GM23248 (cell line): ENCODE measurements at places on chromosomes 6 and 20. TPM values are rescaled to one million over a fixed set of nuclear protein-coding genes. Genes with fewer than 3 reads are reported as not detected.

The BMP6 gene
- 1.3 and 2.0 TPM in 2 replicates for polyA plus RNA-seq

The COL21A1 gene
- not detected in 2 replicates for polyA plus RNA-seq

GRCh38 chr6:39314273-39314795 is at the start of gene KCNK17:
Gene KCNK17 (minus strand): TSS chr6:39314419. CDS start chr6:39314320, 99 bp downstream.
- H3K36me3 ChIP-seq = no peaks in the 10 kb centered on the region
- no peaks in the 10 kb centered on the region for H3K4me1 ChIP-seq
- no peak within 1 kb of the TSS for H3K27ac ChIP-seq
- no peak within 1 kb of the TSS for H3K4me3 ChIP-seq
- H3K27me3 ChIP-seq = peaks cover 47% of the 10 kb centered on the region; the same call in 1 of the 2 replicates
- no peak for DNase-seq

DNA sequence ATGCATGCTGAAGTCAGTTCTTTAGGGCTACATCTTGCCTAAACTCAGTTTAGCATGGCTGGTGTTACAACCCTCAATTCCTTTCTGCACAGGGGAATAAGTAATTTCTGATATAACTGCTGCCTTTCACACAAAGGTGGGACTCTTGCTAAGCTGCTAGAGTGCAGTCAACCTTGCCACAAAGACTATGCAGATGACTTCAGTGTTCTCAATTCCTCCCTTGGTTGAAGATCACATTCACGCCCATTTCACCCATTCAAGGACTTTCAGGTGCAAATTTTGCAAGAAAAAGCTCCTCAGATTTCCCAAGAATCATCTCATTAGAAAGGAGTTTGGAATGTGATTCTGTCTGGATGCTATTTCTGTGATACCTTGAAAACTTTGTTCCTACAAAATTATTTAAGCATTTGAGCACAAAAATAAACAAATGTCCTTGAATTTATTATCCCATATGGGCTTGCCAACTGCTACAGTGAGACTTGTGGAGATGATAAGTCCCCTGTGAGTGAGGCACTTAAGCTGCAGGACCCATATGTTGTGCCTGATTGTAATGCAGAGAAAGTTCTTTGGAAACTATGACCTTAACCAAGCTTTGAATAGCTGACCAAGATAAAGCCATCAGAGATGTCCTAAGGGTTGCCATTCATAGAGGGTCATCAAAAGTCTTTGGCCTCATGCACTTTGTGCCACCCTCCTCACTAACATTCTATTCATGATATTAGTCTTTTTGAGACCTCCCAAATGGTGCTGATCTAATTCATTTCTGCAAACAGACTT is 111.8 kb downstream of the PLCB4 start:
- no peak overlapping the region for H3K27ac ChIP-seq
- no peak overlapping the region for H3K4me3 ChIP-seq

The USP49 gene
- 0.70 and 1.2 TPM in 2 replicates for polyA plus RNA-seq

DNA sequence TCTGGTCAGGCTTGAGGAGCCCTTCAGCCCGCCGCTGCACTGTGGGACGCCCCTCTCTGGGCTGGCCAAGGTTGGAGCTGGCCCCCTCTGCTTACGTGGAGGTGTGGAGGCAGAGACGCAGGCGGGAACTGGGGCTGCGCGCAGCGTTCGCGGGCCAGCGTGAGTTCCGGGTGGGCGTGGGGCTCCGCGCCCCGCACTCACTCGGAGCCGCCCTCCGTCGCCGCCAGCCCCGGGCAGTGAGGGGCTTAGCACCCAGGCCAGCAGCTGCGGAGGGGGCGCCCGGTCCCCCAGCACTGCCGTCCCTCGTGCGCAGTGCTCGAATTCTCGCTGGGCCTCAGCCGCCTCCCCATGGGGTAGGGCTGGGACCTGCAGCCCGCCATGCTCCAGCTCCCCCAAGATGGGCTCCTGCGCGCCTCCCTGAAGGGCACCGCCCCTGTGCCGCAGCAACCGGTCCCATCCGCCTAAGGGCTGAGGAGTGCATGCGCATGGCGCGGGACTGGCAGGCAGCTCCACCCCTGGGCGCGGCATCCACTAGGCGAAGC is 695.9 kb downstream of the EPHA7 start:
- H3K36me3 ChIP-seq = no peaks in the 10 kb centered on the region
- no peak overlapping the region for H3K4me3 ChIP-seq
- no peak overlapping the region for H3K27ac ChIP-seq
- H3K4me1 ChIP-seq = no peaks in the 10 kb centered on the region
- H3K27me3 ChIP-seq = no peaks in the 10 kb centered on the region
- no peak for DNase-seq

GRCh38 chr6:3022765-3023662 is 23.3 kb downstream of the NQO2 start:
- peak overlapping the region; percentile 85 for H3K4me3 ChIP-seq
- H3K27ac ChIP-seq = peak overlapping the region; percentile 95
- H3K4me1 ChIP-seq = peaks cover 18% of the 10 kb centered on the region
- peaks cover 13% of the 10 kb centered on the region; the same call in 1 of the 2 replicates for H3K36me3 ChIP-seq
- peak; percentile 52 for DNase-seq

The C6orf89 gene
- 73.8 and 73.9 TPM in 2 replicates for polyA plus RNA-seq

- H3K36me3 ChIP-seq = no peaks in the 10 kb centered on the region
- no peak overlapping the region for H3K27ac ChIP-seq
- peaks cover 20% of the 10 kb centered on the region for H3K4me1 ChIP-seq
- no peaks in the 10 kb centered on the region for H3K27me3 ChIP-seq
Measured at GRCh38 chr20:35085477-35086225, 7.0 kb downstream of the TRPC4AP start.

DNA sequence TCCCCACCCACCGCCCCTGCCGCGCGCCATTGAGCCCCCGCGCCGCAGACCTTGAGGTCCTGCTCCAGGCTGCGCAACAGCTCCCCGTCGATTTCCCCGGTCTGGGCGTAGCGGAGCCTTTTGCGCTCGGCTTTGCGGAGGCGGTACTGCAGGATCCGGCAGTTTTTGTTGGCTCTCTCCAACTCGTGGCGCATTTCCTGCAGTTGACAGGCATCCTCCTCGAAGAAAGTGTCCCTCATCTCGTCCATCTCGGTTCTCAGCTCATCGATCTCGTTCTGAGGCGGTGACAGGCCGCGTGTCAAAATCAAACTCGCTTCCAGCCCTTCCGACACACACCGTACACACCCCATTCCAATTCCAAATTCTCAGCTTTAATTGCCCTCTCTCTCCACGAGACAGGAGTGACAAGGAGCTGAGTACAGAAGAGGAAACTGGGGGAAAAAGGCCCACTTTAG is 4.3 kb downstream of the MTCL3 start:
- H3K36me3 ChIP-seq = 0 out of 2 replicates have a peak, but pooled peaks cover 3% of the 10 kb centered on the region
- H3K27ac ChIP-seq = no peak overlapping the region
- peak overlapping the region; percentile 80 for H3K4me3 ChIP-seq
- DNase-seq = peak; percentile 83

The EBF4 gene
- polyA plus RNA-seq = 0.36 TPM in 1 of 2 replicates, not detected in the other

DNA sequence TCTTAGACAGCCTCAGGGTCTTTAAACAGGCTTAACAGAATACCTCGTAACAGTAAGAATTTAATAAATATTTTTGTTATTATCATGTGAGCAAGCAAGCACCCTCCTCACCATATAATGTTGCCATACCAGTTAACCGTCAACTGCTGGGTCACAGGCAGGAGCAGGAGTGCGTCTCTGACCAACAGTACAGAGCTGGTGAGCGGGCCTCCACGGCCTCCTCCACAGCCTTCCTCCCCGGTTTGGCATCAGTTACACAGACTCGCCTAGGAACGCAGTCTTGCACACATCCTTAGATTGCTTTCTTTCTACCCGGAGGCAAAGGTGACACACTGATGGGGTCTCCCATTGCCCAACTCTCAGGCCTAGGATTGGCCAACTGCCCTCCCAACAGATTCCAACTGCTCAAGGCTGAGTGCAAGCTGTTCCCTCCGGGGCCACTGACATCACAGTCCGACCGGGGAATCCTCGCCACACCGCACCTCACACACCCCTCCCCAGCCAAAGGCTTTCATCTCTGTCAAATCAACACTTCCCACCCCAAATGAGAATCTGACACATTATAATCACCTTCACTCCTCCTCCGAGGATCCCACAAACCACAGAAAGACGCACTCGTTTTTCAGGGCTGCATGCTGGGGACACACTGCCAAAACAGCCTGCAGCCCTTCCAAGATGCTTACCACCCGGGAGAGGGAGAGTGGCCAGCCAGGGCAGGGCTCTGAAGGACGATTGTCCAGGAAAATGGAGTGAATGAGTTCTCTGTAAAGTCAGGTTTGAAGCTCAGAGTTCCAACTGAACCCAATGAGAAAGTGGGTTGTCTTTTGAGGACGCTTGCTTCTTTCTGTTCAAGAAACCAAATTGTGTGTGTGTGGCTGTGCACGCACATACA is 63.2 kb downstream of the PDE10A start:
- H3K27ac ChIP-seq = no peak overlapping the region
- no peaks in the 10 kb centered on the region for H3K4me1 ChIP-seq
- H3K27me3 ChIP-seq = no peaks in the 10 kb centered on the region
- no peak for DNase-seq
- no peak overlapping the region for H3K4me3 ChIP-seq

The MYL9 gene
- 681 and 706 TPM in 2 replicates for polyA plus RNA-seq

- H3K4me1 ChIP-seq = no peaks in the 10 kb centered on the region
- no peak overlapping the region for H3K27ac ChIP-seq
- H3K4me3 ChIP-seq = no peak overlapping the region
- peaks cover 54% of the 10 kb centered on the region for H3K36me3 ChIP-seq
Measured at GRCh38 chr20:45798935-45799642, 7.3 kb downstream of the DNTTIP1 start.

- H3K4me3 ChIP-seq = no peak overlapping the region
- H3K27me3 ChIP-seq = no peaks in the 10 kb centered on the region
- H3K36me3 ChIP-seq = no peaks in the 10 kb centered on the region
- no peaks in the 10 kb centered on the region for H3K4me1 ChIP-seq
- DNase-seq = no peak
Measured at GRCh38 chr6:6908121-6908520, 199.6 kb upstream of the RREB1 start.

The GRIK2 gene
- polyA plus RNA-seq = 0.99 and 1.4 TPM in 2 replicates

GRCh38 chr20:51888291-51888690 is 86.0 kb upstream of the SALL4 start:
- H3K36me3 ChIP-seq = no peaks in the 10 kb centered on the region
- H3K27ac ChIP-seq = no peak overlapping the region
- H3K27me3 ChIP-seq = peaks cover 10% of the 10 kb centered on the region
- peaks cover 5% of the 10 kb centered on the region; the same call in 1 of the 2 replicates for H3K4me1 ChIP-seq
- DNase-seq = no peak

- no peak overlapping the region for H3K4me3 ChIP-seq
- H3K36me3 ChIP-seq = no peaks in the 10 kb centered on the region
- peak; percentile 95 for DNase-seq
- H3K27me3 ChIP-seq = no peaks in the 10 kb centered on the region
Measured at GRCh38 chr20:45061244-45061643, 39.7 kb downstream of the KCNS1 start.

DNA sequence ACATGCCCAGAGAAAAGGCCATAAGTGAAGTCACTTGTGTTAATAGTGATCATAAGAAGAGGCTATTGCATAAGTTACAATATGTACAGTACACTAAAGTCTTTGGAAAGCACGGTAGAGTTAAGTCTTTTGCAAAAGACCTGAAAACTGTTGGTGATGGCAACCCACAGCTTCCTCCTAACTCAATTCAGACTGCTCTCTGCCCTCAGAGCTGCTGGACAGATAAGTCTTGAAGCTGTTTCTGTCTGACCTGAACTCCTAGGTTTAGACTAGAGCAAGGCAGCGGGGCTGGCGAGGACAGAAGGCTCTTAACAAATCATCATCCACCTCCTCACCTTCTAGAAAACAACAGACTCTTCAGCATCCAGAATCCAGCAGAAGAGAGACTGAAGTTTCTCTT is 125.4 kb downstream of the CD24 start:
- H3K27me3 ChIP-seq = peaks cover 27% of the 10 kb centered on the region
- H3K4me1 ChIP-seq = no peaks in the 10 kb centered on the region
- no peak for DNase-seq
- no peak overlapping the region for H3K27ac ChIP-seq
- no peak overlapping the region for H3K4me3 ChIP-seq

- no peak overlapping the region for H3K4me3 ChIP-seq
- no peaks in the 10 kb centered on the region for H3K27me3 ChIP-seq
- DNase-seq = no peak
Measured at GRCh38 chr20:43681991-43682410, 15.1 kb downstream of the MYBL2 start.

DNA sequence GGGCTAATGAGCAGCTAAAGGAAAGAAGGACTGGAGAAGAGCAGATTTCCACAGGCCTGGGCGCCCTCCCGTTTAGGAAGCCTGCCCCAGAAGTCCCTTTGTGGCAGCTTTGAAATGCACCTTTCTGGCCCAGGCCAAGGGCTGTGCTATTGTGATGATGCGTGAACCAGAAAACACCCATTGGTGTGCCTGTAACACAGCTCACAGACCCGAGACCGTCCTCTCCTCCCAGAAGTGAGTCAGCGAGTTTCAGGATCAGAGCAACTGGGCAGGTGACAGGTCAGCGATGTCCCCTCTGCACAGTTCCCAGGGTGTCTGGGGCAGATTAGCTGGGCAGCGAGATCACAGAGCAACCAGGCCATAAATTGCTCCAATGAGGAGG is 71.9 kb upstream of the SULF2 start:
- no peaks in the 10 kb centered on the region for H3K36me3 ChIP-seq
- no peak overlapping the region for H3K27ac ChIP-seq
- H3K27me3 ChIP-seq = 0 out of 2 replicates have a peak, but pooled peaks cover 3% of the 10 kb centered on the region
- no peaks in the 10 kb centered on the region for H3K4me1 ChIP-seq
- H3K4me3 ChIP-seq = no peak overlapping the region

- no peak overlapping the region for H3K4me3 ChIP-seq
- no peaks in the 10 kb centered on the region for H3K4me1 ChIP-seq
- peaks cover 65% of the 10 kb centered on the region for H3K27me3 ChIP-seq
- DNase-seq = no peak
- no peaks in the 10 kb centered on the region for H3K36me3 ChIP-seq
Measured at GRCh38 chr6:132616677-132617076, 7.4 kb downstream of the TAAR2 start.

- H3K27ac ChIP-seq = no peak overlapping the region
- 0 out of 2 replicates have a peak, but pooled peaks cover 8% of the 10 kb centered on the region for H3K27me3 ChIP-seq
- DNase-seq = no peak
- no peaks in the 10 kb centered on the region for H3K4me1 ChIP-seq
- H3K4me3 ChIP-seq = no peak overlapping the region
Measured at GRCh38 chr20:46188866-46189541, 70.9 kb downstream of the CD40 start.

GRCh38 chr6:46393161-46393939 is 97.9 kb downstream of the RCAN2 start:
- DNase-seq = no peak
- H3K4me3 ChIP-seq = no peak overlapping the region
- H3K4me1 ChIP-seq = no peaks in the 10 kb centered on the region

DNA sequence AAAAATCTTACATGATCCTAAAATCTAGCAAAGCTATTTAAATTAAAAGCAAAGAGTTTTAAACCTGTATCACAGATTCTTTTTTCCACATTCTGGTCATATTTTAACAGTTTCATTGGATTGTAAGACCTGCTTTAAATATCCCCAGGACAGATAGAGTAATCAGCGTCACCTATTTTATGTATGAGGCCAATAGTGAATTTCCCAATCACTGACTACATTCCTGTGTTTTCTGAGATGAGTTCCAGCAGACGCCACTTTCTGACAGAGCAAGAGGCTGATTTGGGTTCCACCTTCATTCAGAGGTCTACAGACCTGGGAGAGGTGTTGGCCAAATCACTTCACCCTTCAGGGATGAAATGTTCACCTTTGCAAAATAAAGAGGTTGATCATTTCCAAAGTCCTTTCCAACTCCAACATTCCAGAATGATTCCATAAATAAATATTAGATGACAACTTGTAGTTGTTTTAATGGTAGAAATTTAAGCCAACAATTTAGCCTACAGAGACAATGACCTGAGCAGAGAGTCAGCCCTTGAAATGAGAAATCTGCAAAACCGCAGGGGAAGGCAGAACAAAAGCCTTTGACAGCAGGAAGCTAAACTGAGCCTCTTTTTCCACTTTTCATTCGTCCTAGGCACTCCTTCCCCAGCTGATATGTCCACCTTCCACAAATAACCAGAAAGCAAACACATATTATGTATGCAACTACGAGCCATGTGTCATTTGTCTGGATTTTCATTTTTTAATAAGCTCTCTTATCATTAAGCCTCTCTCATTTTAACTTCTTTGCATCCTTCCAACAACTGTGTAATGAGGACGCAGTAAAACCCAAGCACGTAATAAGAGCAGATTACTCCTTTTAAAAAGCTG is 105.2 kb downstream of the TFAP2A start:
- no peaks in the 10 kb centered on the region for H3K4me1 ChIP-seq
- H3K27ac ChIP-seq = no peak overlapping the region
